Endodermal cell (in vitro differentiated cells): ENCODE measurements at places on chromosomes 13 and 19.
A peak's percentile ranks its signal among the peaks of the same experiment; 100 is the strongest.

GRCh38 chr13:112064222-112064621 is 2.7 kb upstream of the SOX1 start:
- DNase-seq: no peak

DNA sequence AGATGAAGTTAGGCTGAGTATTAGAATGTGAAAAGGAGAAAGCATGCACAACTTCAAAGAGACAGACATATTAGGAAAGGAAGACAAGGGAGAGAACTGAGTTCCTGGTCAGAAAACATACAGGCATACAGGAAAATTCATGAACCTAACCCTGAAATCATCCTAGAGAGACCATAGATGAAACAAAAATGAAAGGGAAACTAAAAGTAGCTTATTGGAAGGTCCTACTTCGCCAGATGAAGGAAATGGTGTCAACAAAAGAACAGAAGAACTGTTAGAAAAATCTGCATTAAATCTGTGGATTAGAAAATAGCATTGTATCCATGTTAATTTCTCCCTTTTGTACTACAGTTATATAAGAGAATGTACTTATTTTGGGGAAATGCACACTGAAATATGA is 169.0 kb upstream of the UFM1 start:
- DNase-seq: no peak

GRCh38 chr13:83221256-83221655 is 661.0 kb downstream of the SLITRK1 start:
- DNase-seq: no peak

GRCh38 chr13:47794963-47795362 is 206.1 kb downstream of the SUCLA2 start:
- DNase-seq: no peak

DNA sequence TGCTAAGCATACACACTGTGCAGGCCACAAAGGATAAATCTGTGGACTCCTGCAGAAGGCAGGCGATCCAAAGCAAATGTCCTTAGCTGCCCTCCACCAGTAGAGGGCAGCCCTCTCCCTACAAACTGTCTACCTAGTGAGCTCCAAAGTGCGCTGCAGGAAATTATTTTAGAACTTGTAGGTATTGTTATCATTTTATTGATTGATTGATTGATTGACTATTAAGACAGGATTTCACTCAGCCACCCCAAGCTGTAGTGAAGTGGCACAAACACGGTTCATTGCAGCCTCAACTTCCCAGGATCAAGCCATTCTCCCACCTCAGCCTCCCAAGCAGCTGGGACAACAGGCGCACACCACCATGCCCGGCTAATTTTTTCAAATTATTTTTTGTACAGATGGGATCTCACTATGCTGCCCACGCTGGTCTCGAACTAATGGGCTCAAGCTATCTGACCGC is 37.3 kb downstream of the RNF6 start:
- peak; percentile 82 for DNase-seq

DNA sequence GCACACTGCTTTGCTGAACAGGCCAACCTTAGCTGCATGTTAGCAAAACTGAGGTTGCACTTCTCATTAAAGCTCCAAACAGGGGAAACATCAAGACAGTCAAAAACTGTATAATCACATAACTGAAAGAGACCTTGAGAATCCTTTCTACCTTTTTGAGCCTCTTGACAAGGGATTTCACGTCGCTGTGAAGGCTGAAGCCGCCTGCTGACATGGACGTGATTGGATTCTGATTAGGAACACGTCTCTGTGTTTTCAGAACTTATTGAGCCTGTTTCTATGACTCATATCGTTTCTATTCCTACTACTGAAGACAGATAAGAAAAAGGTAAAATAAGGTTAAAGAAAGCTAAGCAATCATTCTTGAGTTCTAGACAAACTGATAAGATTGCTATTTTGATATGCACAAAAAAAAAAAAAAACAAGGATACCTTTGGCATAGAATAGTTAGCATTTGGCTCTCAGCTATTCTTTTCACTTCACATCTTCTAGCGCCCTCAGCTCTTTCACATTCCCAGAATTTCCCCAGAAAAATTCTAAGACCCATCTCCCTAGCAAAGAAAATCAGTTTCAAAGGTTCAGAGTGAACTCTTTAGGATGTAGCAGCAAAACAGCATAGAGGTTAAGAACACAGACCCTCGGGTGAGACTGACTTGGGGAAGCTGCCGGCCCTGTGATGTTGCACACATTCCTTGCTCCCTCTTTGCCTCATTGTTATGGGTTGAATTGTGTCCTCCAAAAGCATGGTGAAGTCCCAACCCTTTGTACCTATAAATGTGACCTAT is 81.6 kb downstream of the DOCK9 start:
- no peak for DNase-seq

DNA sequence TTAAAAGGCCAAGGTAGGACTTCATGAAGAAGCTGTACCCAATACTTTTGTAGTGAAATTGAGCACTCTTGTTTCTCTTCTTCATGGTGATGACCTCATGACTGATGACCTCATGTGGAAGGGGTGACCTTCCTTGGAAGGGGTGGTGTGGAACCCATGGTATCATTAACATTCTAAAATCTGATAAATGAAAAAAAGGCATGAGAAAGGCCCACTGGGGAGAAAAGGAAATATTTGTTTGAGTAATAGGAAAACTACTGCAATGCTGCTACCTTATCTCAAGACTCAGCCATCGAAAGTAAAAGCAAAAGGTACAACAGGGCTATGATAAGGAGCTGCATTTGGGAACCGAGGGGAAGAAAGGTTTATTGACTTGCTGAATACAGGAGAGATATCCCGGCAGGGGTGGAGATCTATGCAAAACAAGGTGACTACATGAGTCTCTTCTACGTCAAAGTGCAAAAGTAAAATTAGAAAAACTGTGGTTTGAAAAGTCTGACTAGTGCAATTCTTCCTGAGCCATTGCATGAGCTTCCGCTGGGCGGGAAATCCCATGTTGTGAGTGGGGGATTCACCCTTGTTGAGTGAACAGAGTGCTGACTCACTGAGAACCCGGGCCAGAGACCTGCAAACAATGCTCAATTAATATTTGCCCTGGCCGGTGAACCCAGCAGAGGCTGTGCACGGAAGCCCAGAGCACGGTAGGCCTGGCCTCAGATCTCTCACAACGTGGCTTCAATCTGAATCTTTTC is 138.9 kb upstream of the RFC3 start:
- no peak for DNase-seq

GRCh38 chr19:6250024-6250615 is 29.7 kb downstream of the MLLT1 start:
- no peak for DNase-seq

DNA sequence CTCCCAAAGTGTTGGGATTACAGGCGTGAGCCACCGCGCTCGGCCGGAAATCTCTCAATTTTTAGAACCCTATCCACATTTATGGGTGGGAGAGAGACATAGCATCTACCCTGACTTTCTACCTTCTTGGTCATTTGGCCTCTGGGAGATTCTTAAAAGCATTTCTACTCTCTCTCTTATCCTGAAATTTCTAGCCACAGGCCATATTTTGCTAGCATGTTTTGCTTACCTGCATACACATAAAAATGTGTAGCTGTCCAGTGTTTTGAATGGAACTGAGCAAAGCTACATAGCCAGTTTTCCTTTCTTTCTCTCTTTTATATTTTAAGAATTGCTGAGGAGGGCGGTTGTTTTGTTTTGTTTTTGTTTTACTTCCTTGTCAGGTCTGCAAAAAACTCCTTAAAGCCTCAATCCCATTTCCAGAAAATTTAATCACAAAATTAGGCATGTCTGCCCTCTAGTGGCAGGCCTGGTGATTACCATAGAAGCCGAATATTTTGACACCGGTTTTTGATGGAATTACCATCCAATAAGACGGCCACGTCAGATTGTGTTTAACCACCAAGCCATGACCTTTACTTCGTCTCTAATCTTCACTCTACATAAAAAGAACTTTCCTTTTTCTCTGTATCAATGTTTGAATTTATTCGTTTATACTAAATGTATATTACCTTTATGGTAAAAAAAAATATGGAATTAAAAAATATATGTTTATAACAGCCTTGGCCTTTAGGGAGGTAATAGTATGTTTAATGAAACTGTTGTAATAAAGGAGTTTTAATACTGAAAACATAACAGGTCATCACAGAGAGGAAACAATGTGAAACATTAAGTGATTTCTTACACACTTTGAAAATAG is 34.4 kb upstream of the OXGR1 start:
- peak; percentile 80 for DNase-seq

DNA sequence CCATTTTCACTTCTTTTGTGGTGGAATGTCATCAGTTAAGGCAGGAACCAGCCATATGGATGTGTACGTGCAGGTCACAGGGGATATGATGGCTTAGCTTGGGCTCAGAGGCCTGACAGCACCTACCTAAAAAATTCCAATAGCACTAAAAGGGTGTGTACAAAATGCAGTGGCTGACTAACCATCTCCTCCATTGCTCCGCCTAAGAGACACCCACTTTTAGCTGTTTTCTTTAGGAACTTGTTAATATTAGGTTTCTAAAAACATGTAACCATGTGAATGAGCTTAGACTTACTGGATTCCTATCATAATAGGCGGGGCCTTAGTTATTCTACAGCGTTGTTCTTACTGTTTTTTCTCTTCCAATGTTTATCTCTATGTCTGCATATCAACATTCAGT is 25.8 kb downstream of the GP6 start:
- peak; percentile 59 for DNase-seq

GRCh38 chr13:74090869-74091605 is 43.2 kb downstream of the KLF12 start:
- DNase-seq: no peak

GRCh38 chr19:738509-739128 is 12.3 kb upstream of the MISP start:
- DNase-seq: no peak

- DNase-seq: peak; percentile 63
These were observed 76.9 kb downstream of the TNFSF13B start for GRCh38 chr13:108346376-108346775.

DNA sequence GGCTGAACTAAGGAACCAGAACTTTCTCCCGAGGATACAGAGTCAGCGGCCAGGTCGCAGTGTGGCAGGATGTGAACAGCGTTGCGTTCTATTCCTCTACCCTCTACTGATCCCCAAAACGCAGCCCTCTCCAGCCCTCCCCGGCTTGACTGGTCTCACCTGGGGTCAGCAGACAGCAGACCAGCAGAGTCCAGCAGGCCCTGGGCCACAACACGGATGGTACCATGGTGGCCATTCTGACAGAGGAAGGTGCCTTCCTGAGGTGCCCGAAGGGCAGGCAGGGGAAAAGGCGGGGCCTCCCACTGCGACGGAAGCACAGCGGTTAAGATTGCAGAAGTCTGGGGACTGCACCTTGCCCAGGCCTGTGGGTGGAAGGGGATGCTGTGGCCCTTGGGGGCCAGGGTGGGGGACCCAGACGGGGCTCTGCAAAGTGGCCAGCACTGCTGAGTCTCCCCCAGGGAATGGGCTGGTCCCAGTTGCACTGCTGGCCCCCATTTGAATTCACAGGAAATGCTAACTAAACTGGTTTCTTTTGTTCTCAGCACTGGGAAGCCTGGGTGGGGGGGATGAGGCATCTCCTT is at the start of gene ICAM3:
Gene ICAM3 (minus strand): TSS at position 245 of the 581 bp plus-strand sequence. CDS start 10 bp downstream, at position 235.
- DNase-seq: peak; percentile 66
